Stimulated activated CD4-positive, alpha-beta T cell treated with anti-CD3 and anti-CD28 coated beads, Interleukin-2, amount 100 ng/mL, for 48 hours (primary cell): ENCODE measurements at places on chromosomes 7 and 10.

DNA sequence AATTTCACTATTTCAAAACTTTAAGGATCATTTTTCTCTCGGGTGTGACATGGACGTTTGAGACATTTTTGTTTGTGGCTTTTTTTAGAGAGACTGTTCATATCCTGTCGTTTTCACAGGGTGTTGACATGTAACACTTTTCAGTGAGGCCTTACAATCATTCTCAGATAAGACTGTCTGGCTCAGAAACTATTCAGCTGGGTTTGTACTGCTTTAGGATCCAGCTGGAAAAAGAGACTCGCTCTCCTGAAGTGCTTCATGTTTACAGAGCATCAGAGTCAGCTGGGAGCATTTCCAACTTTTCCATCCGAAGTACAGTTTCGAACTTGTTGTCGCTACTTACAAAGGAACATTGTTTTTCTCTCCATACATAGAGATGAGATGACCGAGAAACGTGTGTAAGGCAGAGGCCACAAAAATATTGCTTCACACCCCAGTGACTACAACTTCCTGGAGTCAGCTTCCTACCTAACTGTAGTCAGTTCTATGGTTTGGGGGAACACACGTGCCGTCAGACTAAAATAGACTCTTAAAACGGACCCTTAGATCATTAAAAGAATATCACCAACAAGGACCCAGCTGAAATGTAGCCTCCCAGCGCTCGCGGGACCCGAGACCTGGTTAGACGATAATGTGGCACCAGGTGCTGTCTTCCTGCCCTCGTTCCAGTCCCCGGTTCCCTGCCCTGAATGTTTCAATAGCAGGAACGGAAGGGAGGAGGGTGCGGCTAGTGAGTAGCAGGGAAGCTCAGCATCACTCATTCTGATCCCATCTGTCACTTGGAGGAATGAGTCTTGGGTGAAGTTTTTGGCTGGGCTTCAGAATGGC is 78.0 kb downstream of the MKI67 start:
- no peak for DNase-seq

DNA sequence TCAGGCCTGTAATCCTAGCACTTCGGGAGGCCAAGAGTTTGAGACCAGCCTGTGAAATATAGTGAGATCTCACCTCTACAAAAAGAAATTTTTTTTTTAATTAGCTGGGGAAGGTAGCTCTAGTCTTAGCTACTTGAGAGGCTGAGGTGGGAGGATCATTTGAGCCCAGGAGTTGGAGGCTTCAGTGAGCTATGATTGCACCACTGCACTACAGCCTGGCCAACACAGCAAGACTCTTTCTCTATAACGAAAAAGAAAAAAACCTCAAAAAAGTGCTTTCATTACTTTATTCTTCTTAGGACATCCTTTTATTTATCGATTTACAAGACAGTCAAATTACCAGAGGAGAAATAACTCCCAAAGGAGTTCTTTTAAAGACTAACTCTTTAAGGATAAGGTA is 49.4 kb upstream of the EXOC4 start:
- DNase-seq, result no peak

- DNase-seq, result no peak
Measured at GRCh38 chr10:48287417-48288391, 13.2 kb upstream of the FRMPD2 start.

GRCh38 chr10:4656576-4657194 is 169.3 kb upstream of the AKR1E2 start:
- peak; percentile 25 for DNase-seq

DNA sequence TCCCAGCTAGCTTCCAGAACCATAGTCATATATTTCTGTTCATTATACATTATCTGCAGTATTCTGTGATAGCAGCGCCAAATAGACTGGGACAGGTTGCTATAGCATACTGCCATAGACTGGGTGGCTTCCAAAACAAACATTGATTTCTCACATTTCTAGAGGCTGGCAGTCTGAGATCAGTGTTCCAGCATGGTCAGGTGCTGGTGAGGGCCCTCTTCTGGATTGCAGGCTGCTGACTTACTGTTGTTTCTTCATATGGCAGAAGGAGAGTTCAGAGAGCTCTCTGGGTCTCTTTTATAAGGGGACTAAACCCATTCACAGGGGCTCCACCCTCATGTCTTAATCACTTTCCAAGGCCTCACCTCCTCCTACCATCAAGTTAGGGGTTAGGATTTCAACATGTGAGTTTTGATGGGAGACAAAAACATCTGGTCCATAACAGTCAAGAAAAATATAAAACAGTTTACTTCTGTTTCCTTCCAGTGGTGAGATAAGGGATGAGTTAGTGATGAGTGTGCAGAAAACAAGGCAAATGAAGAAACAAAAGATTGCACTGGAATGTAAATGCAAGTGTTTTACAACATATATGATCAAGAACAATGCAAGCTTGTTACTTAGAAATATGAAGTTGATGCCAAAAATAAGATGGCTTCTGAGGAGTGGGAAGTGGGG is 399.0 kb upstream of the C7orf33 start:
- DNase-seq, result no peak

- no peak for DNase-seq
Measured at GRCh38 chr10:28947171-28947570, 269.9 kb downstream of the BAMBI start.

GRCh38 chr10:74244097-74244685 is 93.2 kb downstream of the ADK start:
- DNase-seq, result no peak

GRCh38 chr7:36838616-36839225 is 114.4 kb upstream of the AOAH start:
- no peak for DNase-seq

DNA sequence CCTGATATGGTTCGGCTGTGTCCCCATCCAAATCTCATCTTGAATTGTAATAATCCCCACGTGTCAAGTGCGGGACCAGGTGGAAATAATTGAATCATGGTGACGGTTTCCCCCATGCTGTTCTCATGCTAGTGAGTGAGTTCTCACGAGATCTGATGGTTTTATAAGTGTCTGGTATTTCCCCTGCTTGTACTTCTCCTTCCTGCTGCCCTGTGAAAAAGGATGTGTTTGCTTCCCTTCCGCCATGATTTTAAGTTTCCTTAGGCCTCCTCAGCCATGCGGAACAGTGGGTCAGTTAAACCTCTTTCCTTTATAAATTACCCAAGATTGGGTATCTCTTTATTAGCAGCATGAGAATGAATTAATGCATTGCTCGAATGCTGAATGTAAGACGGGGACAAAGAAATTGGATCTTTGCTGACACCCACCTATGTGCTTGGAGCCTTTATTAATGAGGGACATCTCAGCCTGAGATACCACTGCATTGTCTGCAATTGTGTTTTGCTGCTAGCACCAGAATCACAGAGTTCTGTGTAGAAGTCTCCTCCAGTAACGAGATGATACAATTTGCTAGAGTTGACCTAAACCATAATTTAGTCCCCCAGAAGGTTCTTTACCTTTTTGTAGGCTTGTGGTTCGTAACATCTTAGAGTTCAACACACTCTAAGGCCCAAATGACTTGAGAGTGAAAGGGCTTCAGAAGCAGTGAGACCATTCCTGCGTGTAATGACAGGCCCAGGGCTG is 28.6 kb downstream of the SLC35B4 start:
- DNase-seq, result no peak
